ENCODE measurements at places on chromosomes 3 and 15.
A peak's percentile ranks its signal among the peaks of the same experiment; 100 is the strongest.

DNA sequence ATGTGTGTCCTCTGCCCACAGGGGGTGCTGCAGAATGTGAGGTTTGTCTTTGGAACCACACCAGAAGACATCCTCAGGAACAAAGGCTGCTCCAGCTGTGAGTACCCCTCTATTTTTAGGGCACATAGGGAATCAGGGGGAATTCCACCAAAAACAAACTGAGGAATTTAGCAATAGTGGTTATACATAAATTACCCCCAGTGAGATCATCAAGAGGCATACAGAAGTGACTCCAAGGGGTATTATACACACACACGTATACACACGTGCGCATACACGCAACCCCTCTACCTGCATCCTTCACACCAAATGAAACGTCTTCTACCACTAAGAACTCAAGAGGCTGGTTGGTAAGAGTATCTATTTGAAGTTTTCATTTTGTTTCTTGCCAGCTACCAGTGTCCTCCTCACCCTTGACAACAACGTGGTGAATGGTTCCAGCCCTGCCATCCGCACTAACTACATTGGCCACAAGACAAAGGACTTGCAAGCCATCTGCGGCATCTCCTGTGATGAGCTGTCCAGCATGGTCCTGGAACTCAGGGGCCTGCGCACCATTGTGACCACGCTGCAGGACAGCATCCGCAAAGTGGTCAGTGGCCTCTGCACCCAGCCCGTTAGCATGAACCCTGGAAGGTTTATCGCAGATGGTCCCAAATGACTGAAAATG is 2.9 kb downstream of the THBS1 start:
- no peak for DNase-seq

- no peak for DNase-seq
These were observed 19.9 kb downstream of the UBR1 start for GRCh38 chr15:43085921-43086320.

- DNase-seq = no peak
These were observed 346.6 kb upstream of the RBMS3 start for GRCh38 chr3:28934126-28934813.

GRCh38 chr3:23748398-23749110 is 57.2 kb upstream of the UBE2E1 start:
- DNase-seq = no peak

- DNase-seq = no peak
These were observed 905 bp downstream of the HOMER2 start for GRCh38 chr15:82951472-82952157.

DNA sequence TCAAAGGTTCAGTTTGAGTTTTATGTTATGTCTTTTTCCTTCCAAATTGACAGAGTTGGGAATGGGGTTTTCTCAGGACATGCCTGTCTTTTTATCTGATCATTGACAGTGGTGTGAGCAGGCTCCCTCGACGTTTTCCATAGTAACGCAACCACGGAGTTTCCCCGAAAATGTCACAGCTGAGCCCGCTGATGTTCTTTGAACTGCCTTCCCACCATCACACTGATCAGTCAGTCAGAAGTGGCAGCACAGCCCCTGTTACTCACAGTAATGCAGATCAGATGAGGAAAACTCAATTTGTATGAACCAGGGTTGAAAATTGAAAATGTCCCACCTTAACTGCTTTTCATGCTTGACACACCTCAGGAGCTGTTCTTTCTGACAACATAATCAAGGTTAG is 210.4 kb downstream of the NECTIN3 start:
- no peak for DNase-seq

GRCh38 chr3:134857776-134858362 is 62.8 kb downstream of the EPHB1 start:
- DNase-seq = no peak

- no peak for DNase-seq
These were observed 7.4 kb upstream of the HGD start for GRCh38 chr3:120689395-120689794.

DNA sequence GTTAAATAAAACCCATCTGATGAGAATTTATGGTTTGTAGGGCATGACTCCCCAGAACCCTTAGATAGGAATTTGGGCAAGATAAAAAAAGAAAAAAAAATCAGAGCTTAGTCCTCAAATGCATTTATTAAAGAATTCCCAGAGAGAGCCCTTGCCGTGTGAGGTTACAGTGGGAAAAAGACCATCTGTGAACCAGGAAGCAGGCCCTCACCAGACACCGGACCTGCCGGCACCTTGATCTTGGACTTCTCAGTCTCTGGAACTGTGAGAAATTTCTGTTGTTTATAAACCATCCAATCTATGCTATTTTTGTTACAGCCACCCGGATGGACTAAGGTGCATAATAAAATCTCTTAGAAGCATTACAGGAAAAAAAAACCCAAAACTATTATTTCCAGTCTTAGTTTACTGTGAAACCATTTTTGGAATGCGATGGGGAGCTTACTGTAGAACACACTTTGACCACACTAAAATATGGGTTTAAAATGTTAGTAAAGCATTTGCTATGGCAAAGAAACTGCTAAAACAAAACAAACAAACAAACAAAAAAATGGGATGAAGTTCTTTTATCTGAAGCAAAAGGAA is 72.2 kb downstream of the LEKR1 start:
- no peak for DNase-seq

DNA sequence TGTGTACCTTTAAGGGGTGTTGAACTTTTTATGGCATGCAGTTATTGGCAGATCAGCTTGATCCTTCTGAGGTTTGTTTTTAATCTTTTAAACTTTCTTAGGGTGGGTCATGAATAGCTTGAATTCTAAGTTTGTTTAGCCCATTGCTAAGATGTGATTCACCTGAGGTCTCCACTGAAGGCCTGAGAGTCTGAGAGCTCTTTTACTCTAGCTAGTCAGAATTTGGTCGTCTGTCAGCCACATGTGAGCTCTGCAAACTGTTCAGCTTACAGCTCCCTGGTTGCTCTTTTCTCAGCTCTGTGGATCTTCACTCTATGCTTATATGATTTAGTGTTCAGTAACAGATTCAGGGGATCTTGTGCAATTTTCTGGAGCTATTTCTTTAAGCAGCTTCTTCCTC is 161.3 kb downstream of the ABHD5 start:
- no peak for DNase-seq

DNA sequence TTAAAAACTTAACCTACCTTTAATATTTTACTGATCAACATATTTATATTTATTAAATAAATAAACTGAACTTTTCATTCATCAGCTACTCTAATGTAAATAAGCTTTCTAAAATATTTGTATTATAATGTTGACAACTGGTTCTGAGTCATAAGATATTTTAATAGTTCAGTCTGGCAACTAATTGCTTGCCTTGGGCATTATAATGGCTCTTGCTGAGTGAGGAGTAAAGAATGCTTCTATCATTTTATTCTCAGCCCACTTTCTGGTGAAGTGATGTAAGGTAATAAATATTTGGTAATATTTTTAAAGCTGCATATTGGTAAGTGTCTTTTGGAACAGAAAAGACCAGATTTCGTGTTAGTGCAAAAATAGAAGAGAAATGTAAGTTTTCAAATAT is 81.5 kb downstream of the DIPK2A start:
- no peak for DNase-seq

DNA sequence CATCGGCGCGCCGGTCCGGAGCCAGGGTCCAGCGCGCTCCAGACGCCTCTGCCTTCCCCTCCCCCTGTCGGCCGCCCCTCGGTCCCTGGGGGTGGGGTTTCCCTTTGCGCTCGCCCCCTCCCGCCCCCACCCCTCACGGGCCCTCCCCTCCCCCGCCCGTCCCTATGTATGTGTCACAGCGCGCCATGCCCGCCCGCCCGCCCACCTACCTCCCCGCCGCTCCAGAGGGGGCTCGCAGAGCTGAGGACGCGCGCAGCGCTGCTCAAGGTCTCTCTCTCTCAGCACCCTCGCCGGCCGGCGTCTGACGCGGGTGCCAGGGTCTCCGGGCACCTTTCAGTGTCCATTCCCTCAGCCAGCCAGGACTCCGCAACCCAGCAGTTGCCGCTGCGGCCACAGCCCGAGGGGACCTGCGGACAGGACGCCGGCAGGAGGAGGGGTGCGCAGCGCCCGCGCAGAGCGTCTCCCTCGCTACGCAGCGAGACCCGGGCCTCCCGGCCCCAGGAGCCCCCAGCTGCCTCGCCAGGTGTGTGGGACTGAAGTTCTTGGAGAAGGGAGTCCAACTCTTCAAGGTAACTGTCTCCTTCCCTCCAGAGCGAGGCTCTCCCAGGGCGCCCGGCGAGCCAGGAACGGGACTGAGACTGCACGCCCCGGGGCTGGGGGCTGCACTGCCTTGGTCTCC is at the start of gene ACAN:
TSS of gene ACAN (plus strand) at position 196 of the 679 bp plus-strand sequence. CDS start 32,771 bp downstream, outside the sequence.
- no peak for DNase-seq

DNA sequence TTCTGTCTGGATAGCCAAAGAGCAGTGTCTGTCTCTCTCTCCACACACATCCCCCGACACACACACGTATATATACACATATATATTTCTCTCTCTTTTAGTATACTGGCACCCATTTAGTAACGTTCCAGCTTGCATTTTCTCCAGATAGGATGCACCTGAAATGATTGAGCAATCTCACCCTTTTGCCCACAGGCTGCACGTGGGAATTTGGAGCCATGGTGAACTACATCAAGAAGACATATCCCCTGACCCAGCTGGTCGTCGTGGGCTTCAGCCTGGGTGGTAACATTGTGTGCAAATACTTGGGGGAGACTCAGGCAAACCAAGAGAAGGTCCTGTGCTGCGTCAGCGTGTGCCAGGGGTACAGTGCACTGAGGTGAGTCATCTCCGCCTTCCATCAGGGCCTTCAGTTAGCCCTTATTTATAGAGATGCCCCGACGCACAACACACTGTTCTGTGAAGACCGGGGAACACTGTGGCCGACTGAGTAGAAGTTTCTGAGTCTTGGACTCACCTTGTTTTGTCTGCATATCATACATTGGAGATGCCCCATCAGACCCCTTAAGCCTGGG is 45.7 kb downstream of the RLBP1 start:
- DNase-seq = no peak

DNA sequence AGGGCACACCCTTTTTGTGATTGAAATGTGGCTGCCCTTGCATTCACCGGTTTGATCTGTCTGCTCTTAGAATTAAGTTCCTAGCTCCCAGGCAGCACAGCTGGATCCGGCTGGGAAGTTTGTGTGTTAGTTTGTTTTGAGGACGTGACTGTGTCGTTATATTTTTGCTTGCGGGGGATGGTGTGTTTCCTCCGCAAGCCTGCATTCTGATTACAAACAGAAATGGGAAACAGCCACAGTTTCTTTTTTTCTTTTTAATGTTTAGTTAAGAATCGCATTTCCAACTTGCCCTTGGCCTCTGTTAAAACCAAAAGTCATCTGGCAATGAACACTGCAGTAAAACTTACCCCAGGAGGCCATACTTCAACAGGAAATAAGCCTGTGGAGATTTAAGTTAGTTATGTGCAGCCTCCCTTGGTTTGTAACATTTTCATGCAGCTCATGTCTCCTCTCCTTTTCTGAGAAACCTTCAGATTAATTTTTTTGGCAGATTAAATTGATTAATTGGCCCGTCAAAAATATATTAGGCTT is 888 bp downstream of the TMOD3 start:
- DNase-seq = no peak

DNA sequence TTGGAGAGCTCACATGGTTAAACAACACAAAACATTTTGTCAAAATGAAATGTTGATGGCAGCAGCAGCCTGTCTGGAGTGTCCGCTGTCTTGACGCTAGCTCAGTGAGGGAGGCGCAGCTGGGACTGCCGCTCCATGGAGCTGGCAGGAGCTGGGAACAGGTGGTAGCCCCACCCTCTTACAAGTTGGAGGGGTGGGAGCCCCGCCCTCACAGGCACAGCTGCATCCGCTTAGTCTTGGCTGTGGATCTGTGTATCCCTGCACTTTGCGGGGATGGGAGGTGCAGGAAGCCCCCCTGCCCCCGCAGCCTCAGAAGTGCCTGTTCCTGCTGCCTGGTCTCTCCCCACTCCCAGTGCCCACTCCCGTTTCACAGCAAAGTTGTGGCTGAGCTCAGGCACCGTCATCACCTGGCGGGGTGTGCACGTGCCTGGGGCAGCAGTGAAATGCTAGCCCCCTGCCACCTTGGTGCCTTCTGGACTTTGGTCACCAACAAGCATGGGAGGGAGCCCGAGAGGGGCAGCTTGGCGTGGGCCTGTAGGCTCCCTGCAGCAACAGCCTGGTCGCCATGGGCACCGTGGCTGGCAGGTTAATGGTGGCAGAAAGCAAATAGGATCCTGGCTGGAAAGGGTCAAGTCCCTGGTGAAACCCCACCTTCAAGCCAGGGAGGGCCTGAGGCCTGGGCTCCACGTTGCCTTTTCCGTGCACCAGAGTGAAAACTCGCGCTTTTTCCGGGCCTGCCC is 53.8 kb upstream of the CADM2 start:
- no peak for DNase-seq

- no peak for DNase-seq
These were observed 39.0 kb downstream of the CMSS1 start for GRCh38 chr3:99856437-99857220.

DNA sequence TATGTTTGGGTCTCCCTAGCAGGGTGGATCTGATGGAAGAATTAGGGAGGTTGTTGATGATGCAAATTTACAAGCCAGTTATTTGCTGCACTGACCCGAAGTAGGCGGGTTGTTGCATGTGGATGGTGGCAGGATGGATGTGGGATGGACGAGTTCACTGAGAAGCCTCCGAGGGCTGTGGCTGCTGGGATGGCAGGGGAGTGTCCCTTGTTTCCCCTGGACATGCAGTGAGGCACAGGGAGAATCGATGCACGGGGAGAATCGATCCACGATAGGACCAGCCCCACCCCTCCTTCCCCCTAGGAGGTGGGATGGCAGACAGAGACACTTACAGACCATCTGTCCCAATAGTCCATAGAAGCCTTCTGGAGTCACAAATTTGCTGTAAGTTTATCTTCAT is 31.0 kb upstream of the KLF13 start:
- DNase-seq = peak; percentile 39

GRCh38 chr3:126348308-126348920 is 8.8 kb downstream of the KLF15 start:
- DNase-seq = peak; percentile 52

DNA sequence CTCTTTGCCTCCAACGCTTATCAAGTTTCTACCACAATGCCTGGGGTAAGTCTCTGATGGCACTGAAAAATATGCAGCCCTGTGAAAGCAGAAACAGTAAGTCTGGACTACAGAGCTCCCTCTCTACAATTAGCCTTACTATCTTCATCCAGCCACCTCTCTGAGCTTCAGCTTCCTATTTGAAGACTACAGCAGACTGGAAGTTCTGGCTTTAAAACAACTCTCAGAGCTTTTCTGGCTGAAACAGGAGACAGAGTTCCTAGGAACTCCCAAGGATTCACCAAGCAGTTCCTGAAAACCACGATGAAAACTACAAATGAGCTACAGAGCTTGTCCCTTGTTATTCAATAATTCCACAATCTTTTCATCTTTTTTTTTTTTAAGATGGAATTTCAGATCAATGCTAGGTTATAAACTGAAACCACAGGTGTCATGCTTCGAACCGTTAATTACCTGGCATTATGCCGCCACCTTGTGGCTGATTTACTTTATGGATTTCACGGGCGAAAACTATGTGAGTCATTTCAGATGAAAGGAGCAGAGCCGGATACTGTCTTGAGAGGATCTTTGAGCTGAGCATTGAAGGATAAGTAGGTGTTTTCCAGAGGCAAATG is 3.9 kb downstream of the CRYGS start:
- peak; percentile 83 for DNase-seq

Measured in H1 (cell line).